ENCODE measurements at places on chromosomes 4 and X.

DNA sequence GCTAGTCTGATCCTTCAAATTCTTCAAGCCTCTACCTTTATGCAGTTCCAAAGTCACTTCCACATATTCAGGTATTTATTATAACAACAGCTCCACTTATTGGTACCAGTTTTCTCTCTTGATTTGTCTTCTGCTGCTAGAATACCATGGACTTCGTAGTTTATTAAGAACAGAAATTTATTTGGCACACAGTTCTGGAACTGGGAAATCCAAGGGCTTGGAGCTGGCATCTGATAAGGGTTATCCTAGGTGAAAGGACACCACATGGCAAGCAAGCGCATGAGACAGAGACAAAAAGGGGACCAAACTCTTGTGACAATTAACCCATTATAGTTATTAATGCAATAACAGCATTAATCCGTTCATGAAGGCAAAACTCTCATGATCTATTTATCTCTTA is 600.5 kb upstream of the ATOH1 start:
- DNase-seq: no peak

DNA sequence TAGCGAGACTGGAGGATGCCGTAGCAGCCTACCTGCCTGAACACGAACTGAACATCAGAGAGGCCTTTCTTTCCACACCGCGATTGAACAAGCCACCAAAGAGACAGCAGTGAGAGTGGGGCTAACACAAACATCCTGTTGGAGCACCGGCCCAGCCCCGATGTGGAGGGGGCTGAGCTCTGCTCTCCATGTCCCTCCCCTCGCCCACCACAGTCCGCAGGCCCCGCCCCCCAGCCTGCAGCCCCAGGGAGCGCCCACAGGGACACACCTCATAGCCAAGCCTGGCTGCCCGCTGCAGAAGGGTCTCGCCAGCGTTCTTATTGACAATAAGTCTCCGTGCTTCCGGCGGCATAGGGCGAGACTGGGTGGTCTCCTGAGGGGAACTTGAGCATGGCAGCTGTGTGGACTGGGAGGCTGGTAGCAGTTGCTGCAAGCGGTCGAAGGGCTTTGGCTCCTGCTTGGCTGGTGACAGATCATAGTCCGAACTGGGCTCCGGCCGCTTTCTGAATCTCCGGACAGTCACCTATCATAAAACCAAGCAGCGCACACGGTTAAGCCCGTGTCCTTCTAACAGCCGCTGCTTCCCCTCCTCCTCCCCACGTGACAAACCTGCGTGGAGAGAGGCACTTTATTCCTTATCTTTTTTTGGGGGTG is 35.8 kb downstream of the BCOR start:
- no peak for DNase-seq

- no peak for DNase-seq
Measured at GRCh38 chrX:23390979-23391378, 56.3 kb downstream of the PTCHD1 start.

GRCh38 chr4:27149541-27150212 is 289.0 kb downstream of the STIM2 start:
- DNase-seq: no peak

GRCh38 chr4:99886146-99886545 is 8.1 kb downstream of the LAMTOR3 start:
- DNase-seq: no peak

DNA sequence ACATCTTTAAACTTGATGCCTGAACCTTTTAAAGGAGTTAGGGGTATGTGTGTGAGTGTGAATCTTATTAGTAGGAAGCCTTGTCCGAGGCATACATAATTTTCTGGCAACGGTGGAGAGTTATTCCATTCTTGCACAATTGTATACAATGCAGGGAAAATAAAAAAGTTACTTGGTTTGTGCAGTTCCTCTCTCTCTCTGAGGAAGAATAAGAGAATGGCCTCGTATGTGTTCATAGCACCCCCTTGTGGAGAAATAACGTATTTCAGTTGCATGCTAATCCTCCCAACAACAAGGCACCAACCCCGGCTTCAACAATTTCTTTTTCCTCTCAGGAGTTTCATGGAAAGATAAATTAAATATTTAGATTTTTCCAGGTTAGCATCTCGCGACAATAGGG is 33.7 kb upstream of the FGF13 start:
- DNase-seq: no peak

- no peak for DNase-seq
Measured at GRCh38 chr4:108100827-108101226, 67.9 kb downstream of the LEF1 start.

Data from stimulated activated CD8-positive, alpha-beta memory T cell treated with anti-CD3 and anti-CD28 coated beads, Interleukin-4, amount 100 ng/mL, for 4 hours (primary cell).